Fibroblast of mammary gland (primary cell): ENCODE measurements at places on chromosomes 7 and 10.

DNA sequence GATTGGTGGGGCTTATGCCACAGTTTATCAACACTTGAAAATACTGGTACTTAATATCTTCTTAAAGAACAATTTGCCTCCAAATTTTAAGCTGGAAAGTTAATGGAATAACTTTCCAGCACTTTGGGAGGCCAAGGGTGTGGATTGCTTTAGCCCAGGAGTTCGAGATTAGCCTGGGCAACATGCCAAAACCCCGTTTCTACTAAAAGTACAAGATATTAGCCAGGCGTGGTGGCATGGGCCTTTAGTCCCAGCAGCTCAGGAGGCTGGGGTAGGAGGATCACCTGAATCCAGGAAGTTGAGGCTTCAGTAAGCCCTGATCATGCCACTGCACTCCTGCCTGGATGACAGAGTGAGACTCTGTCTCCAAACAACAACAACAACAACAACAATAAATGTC, 56.0 kb downstream of the PRF1 start:
- DNase-seq, result no peak

DNA sequence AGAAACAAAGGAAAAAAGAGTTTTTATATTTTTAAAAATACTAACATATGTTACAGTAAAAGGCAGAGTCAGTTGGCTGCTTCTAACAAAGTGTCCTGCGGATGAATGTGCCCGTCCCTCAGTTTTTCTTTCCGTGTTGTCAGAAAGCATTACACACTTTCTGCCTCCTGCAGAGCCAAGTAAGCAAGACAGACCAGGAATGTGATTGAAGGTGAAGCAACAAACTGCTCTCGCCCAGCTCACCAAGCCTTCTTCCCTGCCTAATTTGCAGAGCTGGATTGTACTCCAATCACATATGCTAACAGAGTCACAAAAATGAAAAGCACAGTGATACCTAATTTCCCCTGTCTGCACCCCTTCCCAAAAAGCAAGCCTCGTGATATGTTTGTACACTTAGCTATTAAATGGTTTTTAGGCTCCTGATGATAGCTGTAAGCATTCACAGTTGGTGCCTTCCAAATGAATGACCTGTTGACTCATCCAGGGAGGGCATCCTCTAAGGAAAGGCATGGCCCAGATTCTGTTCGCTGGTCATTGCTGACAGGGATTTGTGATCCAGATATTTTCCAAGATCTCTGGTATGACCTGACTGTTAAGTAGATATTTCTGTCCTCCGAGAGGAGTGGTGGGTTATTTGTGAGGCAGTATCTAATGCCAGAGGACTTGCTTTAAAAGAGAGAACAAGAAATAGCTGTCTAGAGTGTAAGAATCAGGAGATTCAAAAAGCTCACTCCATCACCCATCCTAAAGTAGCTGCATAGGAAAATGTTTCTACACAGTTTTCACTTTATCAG, 187.3 kb upstream of the PLXDC2 start:
- peak; percentile 28 for DNase-seq

DNA sequence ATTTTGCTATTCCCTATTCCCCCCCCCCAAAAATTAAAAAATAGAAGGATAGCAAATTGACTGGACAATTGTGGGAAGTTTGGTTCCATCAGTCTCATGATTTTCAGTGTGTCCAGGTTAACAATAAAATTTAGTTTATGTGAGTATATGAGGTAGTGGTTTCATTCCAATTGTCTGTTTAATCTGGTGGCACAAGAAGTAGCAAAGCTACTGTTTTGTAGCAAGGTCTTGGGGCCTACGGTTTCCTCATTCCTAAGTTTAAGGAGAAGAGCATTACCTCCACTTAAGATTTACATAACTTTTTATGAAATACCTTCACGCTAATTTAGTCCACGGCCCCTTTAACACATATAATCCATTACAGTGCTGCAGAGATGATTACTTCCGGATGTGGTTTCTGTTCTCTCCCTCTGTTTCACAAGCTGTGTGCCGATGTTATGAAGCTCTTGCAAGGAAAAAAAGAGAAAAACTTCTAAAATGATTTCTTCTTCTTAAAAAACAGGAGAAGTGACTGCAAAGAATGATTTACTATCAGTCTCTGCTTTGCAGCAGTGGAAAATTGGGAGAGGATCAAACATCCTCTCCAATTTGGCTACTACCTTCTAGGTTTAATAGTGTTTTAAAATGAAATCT, 32.7 kb upstream of the NPVF start:
- DNase-seq, result peak; percentile 72

- DNase-seq, result no peak
Measured at GRCh38 chr10:30705101-30705624, 75.6 kb upstream of the LYZL2 start.

DNA sequence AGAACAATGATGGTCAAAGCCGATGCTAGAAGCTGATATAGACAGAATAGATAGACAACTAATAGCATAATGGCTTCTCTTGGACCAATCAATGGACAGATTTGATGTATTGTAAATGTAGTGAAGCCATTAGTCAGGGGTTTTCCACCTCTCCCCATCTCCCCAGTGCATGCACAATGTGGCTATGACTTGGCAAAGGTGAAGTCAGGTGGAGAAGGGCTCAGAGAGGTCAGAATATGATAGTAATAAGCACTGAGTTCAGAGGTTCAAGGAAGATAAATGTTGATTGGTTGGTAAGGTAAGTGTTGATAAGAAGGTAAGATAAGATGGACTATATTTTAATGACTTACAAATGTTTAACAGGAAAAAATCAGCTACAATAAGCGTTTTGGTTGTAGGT, 28.5 kb downstream of the BLNK start:
- DNase-seq, result no peak

DNA sequence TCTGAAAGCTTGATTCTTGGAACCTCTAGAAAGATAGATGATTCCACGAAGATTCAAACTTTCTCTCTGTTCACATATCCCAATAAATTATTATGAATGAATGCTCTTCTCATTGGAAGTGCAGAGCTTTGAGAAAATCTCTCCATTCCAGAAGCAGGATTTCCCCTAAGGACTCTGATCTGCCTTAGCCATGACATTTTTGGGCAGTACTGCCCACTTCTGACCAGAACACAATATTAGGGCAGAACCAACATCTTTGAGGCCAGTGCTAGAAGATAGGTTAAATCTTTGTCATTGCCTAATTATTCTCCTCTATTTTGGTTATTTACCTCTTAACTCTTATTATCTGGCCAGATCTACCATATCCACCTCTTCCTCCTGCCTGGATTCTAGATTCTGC, 49.9 kb downstream of the ARMC3 start:
- DNase-seq, result no peak

DNA sequence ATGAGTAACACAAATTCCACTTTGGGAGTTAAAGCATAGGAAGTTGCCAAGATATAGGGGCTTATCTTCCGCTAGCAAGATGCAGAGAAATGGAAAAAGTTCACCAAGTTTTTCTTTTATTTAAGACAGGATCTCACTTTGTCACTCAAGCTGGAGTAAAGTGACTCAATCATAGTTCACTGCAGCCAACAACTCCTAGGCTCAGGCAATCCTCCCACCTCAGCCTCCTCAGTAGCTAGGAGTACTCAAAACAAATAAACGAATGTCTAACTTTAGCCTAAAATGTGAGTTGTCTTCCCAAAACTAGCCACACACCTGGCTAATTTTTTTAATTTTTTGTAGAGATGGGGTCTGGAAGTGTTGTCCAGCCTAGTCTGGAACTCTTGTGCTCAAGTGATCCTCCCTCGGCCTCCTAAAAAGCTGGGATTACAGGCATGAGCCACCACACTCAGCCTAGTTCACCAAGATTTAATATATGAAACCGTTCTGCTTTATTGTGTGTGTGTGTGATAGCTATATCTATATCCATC, 9.9 kb downstream of the VIM start:
- peak; percentile 73 for DNase-seq

DNA sequence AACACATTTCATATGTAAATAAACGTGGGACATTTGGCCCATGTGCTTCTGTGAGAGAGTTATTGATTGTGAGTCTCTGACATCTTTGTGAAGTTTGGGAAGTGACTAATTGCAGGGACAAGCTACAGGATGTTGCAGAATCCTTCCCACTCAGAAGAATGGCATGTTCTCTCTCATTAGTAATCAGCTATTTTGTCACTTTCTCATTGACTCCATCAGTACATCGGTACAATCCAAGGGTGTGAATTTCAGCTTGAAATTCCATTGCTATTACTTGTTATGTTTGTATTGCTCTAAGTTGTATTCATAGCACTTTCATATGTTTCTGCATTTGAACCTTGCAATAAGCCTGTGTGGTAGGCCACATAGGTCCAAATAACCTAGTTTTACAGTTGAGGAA, 100.0 kb upstream of the KCNMA1 start:
- peak; percentile 98 for DNase-seq

DNA sequence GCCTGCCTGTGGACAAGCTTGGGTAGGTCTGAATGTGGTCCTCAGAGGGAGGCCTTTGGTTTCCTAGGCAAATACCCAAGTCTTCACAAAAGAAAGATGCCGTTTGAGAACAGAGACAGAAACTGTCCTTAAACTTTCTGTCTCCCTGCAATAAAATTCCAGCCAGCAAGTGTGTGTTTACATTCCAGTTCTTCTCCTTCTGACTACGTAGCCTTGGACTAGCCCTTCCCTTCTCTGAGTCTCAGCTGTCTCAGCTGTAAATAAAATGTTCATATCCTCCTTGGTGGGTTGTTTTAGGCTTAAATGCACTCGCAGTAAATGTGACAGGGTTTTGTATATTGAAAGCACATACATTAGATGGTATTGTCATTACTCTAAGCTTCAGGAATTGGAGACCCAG, 561.2 kb upstream of the MKI67 start:
- DNase-seq, result no peak

DNA sequence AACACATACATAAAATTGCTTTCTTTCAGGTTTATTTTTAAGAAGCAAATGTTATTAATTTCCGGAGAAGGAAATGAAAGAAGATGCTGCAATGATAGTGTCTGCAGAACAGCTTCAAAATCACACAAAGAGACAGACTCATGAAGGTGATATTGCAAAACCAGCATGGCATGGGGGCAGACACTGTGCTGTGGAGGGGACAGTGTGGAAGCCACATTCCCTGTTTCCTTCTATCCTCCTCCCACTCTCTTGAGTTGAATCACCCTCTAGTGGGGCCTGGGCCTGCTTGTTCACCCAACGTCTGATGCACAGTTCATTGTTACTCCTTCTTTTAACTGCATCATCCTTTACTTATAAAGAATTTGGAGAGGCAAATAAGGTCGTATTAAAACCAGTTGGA, 104.0 kb upstream of the INSIG1 start:
- DNase-seq, result no peak

DNA sequence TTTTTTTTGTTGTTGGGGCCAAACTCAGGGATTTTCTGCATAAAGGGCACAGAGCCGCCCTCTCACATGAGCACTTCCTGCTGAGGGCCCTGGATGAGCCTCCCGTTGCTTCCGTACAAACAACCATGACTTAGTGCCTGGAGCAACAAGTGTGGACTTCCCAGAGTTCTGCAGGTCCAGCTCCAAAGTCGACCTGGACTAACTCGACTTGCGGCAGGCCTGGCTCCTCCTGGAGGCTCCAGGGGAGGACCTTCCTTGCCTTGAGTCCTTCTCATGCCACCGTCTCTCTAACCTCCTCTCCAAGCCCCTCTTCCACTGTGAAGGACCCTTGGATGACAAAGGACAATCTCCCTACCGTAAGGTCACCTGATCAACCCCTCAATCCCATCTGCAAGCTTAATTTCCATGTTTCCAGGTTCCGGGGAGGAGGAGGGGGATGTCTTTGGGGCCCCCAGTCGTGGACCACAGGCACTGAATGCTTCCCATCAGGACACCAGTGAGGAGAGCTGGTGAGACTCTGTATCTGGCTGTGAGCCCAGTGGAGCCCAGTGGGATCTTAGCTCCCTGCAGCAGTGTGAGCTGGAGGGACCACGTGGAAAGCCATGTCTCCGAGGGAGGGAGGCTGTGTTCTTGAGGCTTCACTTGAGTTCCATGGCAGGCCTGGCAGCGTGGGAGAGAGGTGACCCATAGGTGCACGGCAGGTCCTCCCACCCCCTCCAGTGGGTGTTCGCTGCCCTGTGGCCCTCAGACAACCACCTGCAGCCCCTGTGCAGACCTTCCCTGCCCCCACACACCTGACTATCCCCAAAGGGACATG, 199.5 kb upstream of the PPP2R2D start:
- no peak for DNase-seq

DNA sequence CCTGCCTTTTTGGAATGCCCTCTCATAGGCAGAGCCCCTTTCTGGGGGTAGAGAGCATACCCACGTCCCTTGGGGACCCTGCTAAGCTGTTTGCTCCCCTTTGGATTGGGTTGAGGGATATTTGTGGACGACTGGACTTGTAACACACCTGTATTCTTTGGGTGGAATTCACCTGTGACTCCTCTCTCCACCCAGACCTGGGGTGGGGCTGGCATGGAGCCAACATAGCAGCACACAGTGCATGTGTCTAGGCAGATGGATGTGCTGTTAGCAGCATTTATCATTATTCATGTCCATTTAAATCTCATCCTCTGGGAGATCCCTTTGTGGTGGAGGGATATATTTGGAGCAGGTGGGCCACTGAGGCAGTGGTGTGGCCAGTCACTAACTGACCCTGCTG, 51.0 kb downstream of the CDH23 start:
- DNase-seq, result no peak

- DNase-seq, result no peak
Measured at GRCh38 chr10:3203016-3203811, 30.6 kb upstream of the PITRM1 start.

GRCh38 chr7:67402280-67402679, 405.6 kb downstream of the TYW1 start:
- DNase-seq, result no peak

- DNase-seq, result no peak
Measured at GRCh38 chr7:102068846-102069245, 217.8 kb upstream of the SH2B2 start.

DNA sequence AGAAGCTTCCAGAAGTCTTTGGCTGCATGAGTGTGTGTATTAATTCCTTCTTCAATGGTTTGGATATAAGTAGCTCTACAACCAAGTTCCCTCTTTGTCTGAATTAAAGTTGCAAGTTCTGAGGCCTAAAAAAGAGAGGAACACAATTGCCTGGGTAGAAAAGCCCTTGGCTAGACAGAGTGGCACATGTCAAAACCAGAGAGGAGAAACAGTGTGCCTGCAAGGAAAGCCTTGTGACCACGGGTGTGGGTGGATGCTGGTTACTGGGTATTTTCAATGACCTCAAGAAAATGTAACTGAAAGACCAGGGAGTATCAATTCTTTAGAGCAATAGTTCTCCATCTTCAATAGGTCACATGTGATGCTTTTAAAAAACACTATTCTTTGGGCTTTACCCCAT, 148.3 kb downstream of the SVIL start:
- DNase-seq, result no peak

- DNase-seq, result no peak
Measured at GRCh38 chr7:135553346-135553745, 4.4 kb upstream of the NUP205 start.

- no peak for DNase-seq
Measured at GRCh38 chr7:139658908-139659675, 118.7 kb downstream of the HIPK2 start.

- DNase-seq, result peak; percentile 57
Measured at GRCh38 chr10:988667-989545, 672 bp downstream of the GTPBP4 start.

DNA sequence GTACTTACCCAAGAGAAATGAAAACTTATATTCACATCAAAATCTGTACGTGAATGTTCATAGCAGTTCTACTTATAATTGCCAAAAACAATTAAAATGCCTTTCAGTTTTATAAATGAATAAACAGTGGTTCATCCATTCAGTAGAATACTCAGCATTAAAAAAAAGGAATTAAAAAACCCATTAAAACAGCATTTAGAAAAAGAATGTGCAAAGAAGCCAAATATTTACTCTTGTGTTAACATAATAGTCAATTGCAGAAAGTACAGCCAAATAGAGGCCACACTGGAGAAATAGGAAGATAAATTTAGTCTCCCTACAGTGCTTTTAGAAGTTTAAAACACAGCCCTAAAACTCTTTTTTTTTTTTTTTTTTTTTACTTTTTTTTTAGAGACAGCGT, 54.6 kb downstream of the MYO3A start:
- DNase-seq, result no peak
